H4 (cell line): ENCODE measurements at places on chromosomes 12 and 14.

DNA sequence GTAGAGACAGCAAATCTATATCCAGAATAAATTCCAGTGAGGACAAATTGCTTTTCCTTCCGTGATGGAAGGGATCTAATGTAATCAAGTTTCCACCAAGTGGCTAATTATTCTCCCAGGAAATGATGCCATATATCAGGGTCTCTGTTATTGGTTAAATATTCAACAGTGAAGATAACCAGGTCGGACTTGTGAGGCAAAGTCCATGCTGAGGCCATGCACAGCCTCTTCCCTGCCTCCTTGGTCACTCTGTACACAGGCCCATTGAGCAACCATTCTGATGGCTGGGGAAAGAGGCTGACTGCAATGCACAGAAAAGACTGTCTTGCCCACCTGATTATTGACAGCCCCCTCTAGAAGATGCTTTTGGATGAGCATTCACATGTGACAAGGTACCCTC lies 90.1 kb downstream of the TNFAIP2 start:
- DNase-seq, result no peak

- DNase-seq, result peak; percentile 8
Observed at GRCh38 chr12:27733052-27733656, 22.5 kb downstream of the MRPS35 start.

DNA sequence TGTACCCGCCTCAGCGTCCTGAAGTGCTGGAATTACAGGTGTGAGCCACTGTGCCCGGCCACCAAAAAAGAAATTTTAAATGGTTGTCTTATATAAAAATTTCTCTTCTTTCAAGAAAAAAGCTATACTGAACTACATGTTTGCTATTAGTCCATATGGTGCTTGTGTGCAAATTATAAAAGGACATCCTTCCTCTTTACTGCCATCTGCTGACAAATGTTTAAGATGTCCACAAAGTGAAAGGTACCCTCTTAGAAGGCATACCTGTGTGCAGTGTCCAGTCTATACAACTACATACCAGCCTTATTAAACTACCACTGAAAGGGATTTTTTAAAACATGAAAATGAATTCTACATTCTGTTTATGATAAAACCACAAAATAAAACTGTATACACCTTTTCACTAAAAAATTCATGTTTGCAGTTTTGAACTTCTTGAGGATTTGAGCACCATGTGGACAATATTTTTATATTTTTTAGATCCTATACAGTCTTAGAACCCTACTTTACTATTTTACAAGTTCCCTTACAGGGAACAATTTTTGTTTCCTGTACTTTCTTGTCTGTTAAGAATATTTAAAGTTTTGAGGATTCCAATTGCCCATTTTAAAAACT lies 32.8 kb upstream of the TOMM20L start:
- peak; percentile 25 for DNase-seq

- no peak for DNase-seq
Observed at GRCh38 chr12:113069149-113069548, 12.6 kb downstream of the DTX1 start.

DNA sequence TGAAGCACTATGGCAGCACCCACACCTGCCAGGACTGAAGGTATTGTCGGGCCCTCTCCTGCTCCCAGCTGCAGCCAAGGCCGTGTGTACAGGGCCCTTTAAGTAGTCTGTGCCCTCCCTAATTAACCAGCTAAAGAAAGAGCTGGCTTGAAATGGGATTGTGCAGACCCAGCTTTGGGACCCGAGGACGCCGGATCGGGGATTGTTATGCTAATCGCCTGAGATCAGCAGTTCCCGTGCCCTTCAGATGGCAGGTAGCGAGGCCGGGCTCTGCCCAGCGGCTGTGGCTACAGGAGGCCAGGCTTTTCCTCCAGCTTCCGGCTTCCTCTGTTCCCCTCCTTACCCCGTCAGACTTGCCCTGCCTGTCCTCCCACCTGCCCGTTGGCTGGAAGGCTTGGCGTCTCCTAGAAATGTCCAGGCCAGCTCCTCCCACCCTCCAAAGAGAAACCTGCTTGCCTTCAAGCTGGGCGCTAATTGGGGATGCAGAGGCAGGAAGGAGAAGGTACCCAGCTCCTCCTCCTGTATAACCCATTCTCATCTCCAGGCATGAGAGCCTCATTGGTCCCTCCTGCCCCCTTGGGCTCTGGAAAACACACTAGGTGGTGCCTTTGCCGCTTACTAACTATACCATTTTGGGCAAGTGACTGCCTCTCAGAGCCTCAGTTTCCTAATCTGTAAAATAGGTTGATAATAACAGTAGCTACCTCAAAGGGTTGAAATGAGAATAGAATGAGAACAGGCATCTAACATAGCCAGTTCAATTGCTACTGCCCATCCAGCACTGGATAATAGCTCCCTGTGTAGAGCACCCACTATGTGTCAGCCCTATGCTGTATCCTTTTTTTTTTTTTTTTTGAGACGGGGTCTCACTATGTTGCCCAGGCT lies 25.8 kb upstream of the MSI1 start:
- no peak for DNase-seq

DNA sequence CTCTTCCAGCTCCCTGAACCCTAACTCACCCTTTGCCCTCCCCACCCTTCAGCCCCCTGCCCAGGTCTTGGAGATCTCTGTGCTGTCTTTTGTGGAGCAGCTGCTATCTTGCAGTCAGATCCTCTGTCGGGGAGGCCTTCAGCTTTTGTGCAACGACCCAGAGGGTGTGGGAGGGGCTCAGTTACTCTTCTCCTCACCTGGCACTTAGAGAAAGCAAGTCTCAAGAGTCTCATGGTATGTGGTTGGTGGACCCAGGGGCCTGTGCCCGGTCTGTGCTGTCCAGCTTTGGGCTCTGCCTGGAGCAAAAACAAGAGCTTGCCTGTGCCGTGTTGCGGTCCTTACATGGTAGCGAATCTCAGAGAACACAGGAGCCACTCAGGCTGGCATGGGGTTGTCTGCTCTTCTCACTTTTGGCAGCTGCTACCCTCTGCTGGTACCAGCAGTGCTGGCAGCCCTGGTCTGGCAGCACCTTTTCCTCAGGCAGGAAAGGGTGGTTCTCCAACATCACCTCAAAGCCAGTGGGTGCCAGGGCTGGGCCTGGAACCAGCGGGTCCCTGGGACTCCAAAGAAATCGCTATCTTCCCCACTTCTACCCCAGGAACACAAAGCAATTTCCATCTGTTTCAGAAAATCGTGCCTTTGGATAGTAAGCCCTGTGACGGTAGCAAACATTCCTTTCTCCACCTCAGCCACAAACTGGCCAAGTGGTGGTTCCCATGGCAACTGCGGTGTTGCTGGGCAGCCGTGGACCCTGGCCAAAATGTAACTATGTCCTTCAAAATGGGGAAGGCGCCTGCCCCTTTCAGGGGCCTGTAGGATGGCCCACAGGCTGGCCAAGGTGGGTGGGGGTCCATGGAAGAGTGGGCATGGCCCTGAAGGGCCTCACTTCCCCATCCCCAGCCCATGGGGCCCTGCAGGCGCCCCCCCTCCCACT lies 90.0 kb downstream of the RIN3 start:
- peak; percentile 82 for DNase-seq

DNA sequence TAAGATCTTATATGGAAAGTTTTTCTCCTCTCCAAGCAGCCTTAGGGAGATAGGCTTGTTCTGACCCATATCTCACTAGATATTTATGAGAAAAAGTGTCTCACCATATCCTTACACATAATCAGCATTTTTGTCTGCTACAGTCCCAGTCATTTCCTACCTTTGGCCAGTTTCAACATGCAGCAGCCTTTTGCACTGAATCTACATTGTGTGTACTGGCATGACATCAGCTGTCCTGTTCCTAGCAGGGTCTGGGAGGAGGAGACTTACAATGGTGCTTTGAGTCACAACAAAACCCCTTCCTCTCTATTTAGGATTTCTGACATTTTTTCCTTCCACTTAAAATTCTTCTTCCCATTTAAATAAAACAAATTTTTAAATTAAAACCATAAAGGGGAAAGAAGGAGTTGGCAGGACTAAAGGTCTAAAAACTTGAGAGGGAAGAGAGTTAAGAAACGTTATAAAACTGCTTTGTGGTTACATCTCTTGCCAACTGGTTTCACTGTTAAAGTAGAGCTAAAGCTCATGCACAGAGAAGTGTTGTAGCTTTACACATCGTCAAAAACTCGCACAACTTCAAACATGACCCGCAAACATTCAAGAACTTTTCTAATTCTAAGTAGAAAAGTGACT lies 53.3 kb upstream of the CERS5 start:
- peak; percentile 59 for DNase-seq

DNA sequence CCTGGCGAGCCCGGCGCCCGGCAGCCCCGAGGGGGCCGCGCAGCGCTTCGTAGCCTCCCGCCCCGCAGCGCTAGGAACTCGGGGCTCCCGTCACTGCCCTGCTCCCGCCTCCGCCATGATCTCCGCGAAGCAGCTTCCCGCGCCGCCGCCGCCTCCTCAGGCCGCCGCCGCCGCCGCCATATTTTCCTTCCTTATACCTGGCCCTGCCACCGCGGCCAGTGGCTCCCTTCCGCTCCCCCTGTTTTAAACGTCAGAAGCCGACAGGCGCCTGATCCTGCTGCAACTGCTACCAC lies 286 bp downstream of the PPP4R3A start:
- no peak for DNase-seq

GRCh38 chr12:43306066-43306465 lies 245.9 kb downstream of the ADAMTS20 start:
- peak; percentile 35 for DNase-seq

- peak; percentile 66 for DNase-seq
Observed at GRCh38 chr14:61528591-61529021, 166.7 kb upstream of the HIF1A start.

- DNase-seq, result no peak
Observed at GRCh38 chr12:25005376-25005775, 56.5 kb upstream of the BCAT1 start.

DNA sequence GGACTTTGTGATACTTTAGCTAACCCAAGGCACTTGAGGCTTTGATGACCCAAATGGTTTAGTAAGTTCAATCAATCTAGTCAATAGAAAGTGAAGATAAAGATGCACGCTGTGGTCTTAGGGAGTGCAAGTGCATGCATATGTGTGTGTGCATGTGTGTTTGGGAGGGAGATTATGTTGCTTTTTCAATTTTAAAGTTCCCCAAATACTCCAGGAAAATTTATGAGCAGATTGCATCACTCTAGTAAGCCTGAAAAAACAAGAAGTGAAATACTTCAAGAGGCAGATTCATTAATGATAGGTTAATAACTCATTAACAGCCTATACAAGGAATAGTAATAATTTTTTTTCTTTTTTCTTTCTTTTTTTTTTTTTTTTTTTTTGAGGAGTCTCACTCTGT lies 12.4 kb upstream of the SIX1 start:
- no peak for DNase-seq

GRCh38 chr12:91074154-91074709 lies 16.4 kb upstream of the KERA start:
- no peak for DNase-seq

- DNase-seq, result no peak
Observed at GRCh38 chr12:23368590-23368989, 580.9 kb downstream of the SOX5 start.

GRCh38 chr12:79686171-79686570 lies 4.6 kb downstream of the PAWR start:
- no peak for DNase-seq

- no peak for DNase-seq
Observed at GRCh38 chr12:107632246-107632645, 53.4 kb upstream of the PWP1 start.

GRCh38 chr12:54437243-54437642 lies 18.2 kb upstream of the ITGA5 start:
- DNase-seq, result no peak

DNA sequence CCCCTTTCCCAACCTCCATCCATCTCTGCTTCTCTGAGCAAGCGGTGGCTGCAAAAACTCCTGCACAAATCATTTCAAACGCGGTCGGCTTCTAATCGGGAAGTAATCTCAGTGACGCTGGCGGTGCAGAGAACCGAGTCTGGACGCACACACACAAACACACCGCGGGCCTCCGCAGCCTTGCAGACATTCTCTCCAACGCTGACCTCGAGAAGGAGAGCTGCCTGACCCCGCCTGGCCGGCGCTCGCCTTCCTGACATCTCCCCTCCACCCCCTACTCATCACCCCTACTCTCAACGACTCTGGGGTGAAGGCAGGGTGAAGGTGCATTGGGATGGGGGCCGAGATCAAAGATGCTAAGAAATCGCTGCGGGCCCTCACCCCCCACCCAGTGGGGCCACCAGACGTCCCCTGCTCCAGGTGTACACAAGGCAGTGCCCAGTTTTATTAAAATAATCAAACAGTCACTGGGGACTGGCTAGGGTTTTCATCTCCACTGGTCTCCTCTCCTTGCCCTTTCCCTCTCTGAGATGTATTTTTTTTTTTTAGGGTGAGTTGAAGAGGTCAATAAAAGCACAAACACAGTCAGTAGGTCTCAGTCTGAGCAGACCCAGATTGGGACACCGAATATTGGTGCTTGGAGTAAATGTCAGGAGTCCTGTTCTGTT lies 506 bp upstream of the TBX5 start:
- DNase-seq, result no peak

DNA sequence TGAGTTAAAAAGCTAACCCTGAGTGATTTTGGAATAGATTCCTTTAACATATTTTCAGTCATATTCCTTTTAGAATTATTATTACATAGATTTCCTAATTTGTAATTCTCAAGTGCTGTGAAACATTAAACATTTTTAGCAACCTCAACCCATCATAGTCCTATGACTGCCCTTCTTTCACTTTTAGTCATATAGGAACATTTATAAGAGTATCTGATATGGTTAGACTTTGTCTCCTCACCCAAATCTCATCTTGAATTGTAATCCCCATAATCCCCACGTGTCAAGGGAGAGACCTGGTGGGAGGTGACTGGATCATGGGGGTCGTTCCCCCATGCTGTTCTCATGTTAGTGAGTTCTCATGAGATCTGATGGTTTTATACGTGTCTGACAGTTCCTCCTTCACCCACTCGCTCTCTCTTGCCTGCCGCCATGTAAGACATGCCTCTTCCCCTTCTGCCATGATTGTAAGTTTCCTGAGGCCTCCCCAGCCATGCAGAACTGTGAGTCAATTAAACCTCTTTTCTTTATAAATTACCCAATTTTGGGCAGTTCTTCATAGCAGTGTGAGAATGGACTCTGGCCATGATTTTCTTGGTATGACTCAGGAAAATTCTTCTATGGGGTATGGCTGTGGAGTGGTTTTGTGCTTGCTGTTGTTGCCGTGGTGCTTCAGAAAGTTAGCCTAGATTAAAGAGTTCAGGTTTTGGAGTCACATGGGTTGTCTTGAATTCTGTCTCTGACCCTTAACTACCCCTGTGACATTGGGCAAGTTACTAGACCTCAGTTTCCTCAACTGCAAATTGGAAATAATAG lies 83.9 kb downstream of the FUT8 start:
- no peak for DNase-seq

GRCh38 chr12:33012226-33012625 lies 115.6 kb upstream of the PKP2 start:
- no peak for DNase-seq
